ENCODE measurements at places on chromosomes 2 and 18.

- DNase-seq, result no peak
These were observed 23.4 kb upstream of the KCNK3 start for GRCh38 chr2:26668856-26669750.

DNA sequence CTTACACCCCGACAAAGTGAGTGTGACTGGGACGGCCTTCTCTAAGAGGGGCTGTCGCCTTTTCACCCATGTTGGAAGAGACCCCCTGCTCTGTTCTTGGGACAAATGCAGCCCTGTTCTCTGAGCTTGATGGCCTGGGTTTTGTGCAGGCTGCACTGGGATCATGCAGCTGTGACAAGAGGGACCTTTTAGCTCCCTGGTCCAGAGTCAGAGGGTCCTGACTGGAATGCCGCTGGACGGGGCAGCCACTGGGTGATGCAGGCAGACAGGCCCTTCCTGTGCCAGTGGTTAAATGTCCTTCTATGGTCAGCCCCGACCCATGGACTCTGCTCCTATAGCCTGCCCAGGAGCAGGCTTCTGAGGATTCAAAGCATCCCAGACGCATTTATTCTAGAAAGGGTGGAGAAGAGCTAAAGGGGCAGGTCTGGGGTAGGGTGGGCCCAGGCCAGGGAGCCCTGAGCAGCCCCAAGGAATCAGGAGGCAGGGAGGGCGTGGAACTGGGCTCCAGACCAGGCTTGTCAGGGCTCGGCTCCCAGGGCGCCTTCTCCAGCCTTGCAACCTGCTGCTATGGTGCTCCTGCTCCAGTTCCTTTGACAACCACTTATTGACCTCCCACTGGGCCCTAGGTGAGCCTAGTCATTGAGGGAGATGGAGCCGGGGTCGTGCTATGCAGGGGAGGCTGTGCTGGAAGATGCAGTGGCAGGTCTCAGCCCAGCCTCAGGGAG, 277.9 kb upstream of the HS6ST1 start:
- no peak for DNase-seq

GRCh38 chr18:32469691-32470459, 807 bp downstream of the GAREM1 start:
- peak; percentile 43 for DNase-seq

GRCh38 chr2:220228310-220229006, 601.0 kb downstream of the SLC4A3 start:
- no peak for DNase-seq

- DNase-seq, result no peak
These were observed 48.6 kb downstream of the PLB1 start for GRCh38 chr2:28544405-28544921.

DNA sequence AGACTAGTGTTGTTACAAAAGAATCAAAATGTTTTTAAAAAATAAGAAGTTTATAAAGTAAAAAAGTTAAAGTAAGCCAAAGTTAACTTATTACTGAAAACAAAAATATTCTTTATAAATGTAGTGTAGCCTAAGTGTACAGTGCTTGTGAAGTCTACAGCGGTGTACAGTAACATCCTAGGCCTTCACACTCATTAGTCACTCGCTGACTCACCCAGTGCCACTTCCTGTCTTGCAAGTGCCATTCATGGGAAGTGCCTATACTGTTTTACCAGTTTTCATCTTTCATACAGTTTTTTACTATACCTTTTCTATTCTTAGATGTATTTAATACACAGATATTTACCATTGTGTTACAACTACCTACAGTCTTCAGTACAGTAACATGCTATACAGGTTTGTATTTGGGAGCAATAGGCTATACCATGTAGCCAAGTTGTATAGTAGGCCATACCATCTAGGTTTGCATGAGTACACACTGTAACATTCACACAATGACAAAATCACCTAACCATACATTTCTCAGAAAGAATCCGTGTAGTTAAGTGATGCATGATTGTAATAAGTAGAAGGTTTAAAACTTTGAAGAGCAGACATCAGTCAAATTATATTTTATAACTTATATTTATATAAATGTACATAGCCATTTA, 13.4 kb downstream of the SERPINB7 start:
- DNase-seq, result no peak

- no peak for DNase-seq
These were observed 164.6 kb downstream of the HDAC4 start for GRCh38 chr2:239236043-239236807.

- DNase-seq, result no peak
These were observed 52.0 kb downstream of the FECH start for GRCh38 chr18:57534511-57534909.

GRCh38 chr2:42446503-42447271, 47.1 kb downstream of the KCNG3 start:
- DNase-seq, result no peak

GRCh38 chr18:63683152-63683551, 19.6 kb upstream of the SERPINB11 start:
- no peak for DNase-seq

DNA sequence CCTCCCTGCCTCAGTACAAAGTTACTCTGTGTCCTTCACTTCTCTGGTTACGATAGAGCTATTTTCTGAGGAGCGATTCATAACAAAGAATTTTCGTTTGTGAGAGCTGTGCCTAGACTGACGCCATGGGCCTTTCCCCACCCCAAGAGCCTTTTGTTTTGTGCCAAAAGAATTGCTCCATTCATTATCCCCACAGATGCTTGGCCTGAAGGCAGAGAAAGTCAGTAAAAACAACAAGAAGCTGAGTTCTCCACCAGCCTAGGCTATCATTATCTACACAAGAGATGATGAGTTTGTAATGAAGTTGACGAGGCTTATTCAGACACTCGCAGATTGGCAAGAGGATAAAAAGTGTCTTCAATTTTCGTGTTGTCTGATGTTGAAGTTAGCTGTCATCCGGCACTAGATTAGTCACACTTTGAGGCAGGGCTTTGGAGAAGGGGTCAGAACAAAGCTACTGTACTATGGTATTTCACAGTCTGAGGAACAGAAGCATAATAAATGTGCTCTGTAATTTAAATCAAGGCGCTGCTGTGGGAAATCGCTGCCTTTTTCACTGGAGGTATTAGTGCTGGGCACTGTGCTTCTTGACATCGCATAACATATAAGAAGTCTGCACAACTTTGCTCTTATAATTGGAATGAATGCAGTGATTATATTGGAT, 278.4 kb upstream of the FIGN start:
- no peak for DNase-seq

GRCh38 chr2:172442072-172442895, 14.9 kb downstream of the ITGA6 start:
- DNase-seq, result no peak

DNA sequence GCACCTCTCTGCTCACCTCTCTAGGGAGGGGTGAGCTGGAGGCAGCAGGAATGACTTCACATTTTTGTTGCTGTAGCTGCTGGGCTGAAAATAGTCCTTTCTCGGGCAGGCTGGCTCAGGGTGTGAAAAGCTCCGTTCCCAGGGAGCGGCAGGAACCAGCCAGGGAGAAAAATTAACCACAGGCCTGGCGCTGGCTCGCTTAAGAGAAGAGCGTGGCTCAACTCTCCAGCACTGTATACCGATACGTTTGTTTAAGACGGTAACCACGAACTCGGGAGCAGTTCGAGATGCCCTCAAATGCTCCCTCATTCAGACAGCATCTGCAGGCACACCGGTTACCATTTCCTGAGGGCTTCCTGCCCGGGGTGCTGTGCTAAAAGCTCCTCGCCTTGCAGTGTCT, 129.6 kb downstream of the CELF4 start:
- DNase-seq, result no peak

GRCh38 chr18:34697233-34697632, 12.9 kb upstream of the DTNA start:
- no peak for DNase-seq

DNA sequence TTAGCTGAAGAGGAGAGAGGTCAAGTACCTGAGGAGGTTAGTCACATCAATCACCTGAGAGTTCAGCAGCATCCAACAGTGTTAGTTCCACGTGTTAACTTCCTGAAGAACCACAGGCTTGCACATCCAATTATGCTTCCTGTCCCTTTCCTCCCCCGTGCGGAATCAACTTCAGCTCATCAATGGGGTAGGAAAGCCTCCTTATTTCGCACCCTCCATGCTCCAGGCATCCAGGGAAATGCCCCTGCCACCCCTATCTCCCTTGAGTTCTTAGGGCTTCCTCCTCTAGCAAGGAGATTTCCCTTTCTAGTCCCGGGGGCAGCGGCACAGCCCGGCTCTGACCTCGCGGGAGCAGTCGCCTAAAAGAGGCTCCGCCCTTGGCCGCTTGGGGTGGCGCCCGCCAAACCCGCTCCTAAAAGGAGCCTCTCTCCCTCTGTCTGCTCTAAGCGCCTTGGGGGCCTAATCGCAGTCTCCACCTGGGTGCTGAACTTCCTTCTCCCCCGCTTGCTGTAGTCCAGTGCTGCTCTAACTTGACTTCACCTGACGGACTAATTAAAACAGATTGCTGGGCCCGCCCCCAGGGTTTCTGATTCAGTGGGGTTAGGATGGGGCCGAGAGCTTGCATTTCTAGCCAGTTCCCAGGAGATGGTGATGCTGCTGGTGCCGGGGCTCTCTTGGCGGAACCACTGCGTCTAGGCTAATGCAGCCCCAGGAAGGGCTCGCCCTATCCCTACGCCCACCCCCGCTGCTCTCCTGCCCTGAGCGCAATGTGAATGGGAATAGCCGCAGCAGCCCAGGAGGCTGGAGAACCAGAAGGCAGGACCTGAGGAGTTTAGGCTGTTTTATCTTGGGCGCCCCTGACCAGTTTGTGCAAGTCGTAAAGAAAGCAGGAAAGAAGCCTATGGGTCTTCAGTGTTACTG, 3.4 kb upstream of the TET3 start:
- DNase-seq, result peak; percentile 42

DNA sequence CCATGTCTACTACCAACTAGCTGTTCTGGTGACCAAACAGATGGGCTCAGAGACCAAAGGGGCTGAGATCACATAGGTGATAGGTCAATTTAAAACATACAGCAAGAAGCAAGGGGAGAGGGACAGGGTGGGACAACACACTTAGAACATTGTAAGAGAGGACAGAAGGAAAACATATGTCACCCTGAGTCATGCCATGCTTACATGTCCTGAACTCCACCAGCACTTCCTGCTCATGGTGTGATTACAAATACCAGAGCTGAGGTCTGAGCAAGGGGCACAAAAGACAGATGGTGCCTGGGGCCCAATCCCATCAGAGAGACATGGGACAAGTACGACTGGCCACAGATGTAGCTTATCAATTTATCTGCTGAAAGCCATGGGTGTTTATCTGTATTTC, 28.7 kb upstream of the GALNT14 start:
- no peak for DNase-seq

GRCh38 chr2:219542931-219543595, 546 bp downstream of the CHPF start:
- DNase-seq, result no peak

GRCh38 chr18:48754993-48755473, 195.7 kb downstream of the SMAD7 start:
- no peak for DNase-seq

GRCh38 chr2:200637901-200638300, 52.1 kb downstream of the AOX1 start:
- no peak for DNase-seq

GRCh38 chr2:70738159-70738558, 29.8 kb downstream of the ADD2 start:
- DNase-seq, result no peak

GRCh38 chr2:20438334-20439192, 8.3 kb upstream of the RHOB start:
- peak; percentile 8 for DNase-seq

DNA sequence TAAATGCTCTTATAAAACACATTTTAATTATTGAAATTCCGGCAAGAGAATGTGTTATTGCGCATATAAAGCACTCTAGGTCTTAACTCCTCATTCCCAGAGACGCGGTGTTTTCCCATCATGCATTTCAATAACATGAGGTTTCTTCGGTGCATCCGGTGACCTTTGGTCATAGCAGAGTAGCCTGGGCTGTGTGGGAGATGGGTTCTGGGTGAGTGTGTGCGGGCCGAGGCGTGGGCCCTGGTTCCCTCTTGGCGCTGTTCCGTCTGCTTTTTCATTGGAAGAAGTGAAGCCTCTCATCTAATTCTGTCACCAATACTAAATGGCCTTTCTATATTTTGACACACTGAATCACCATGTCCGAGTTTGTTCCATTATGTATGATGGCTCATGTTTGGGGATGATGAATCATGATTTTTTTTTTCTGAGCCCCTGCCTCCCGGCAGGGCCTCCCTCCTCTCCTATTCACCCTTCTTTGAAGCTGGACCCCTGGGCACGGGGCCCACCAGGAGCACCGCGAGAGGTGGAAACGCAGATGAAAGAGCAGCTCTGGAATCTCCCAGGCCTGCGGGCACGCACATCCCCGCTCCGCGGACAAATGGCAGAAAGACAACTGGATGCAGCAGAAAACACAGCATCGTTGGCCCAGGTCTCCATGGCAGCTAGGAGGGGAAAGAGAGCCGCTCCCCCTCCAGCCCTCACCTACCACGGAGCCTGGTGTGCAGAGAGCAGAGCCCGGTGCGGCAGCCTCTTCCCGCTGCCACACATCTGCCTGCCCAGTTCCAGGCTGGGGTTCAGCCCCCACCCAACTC, 85.8 kb upstream of the HPCAL1 start:
- DNase-seq, result no peak

GRCh38 chr2:63820969-63821368, 20.7 kb upstream of the UGP2 start:
- DNase-seq, result no peak

GRCh38 chr18:2826581-2826980, 20.2 kb upstream of the EMILIN2 start:
- DNase-seq, result no peak

DNA sequence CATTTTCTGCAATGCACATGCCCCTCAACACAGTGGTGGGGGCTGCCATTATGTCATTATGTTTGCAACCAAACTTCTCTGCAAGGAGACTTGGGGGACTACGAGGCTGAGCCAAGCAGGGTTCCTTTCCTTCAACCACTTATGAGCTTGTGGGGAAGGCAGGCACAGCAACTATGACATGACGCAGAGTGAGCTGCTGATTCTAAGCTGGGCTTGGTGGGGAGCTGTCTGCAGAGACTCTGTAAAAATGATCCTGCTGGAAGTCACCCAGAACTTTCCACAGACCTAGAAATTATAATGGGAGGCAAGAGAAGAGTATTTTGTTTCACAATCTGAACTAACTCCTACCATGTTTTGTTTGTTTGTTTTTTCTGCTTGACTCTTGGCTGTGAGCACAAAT, 55.6 kb downstream of the INPP5D start:
- no peak for DNase-seq

DNA sequence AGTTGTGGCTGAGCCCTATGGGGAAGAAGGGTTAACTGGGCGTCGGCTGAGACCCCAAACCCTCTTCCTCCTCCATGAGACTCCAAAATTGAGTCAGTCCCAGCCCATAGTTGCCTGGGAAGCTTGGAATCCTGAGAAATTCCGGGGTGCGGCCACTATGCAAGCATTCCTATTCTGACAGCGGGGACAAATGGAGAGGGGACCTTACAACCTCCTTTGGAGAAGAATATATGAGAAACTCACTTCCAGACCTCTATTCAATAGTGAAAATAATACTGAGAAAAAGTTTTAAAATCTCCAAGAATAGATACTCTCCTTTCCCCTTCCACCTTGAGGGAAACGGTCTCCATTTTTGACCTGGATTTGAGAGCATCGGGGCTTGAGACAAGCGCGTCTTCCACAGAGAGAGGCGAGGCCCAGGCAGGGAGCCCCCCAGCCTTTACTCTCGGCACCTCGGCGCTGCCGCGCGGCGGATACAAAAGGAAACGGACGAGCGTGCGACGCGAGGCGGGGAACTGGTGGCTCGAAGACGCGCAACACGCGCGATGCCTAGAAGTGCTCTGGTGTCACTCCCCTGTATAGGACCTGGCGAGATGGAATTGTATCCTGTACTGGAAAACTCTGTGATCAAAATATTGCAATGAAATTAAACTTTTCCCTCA, 11.1 kb downstream of the NR4A2 start:
- no peak for DNase-seq

Measured in NCI-H1092 treated with DMSO at 0.1 percent for 48 hours (cell line).